ENCODE measurements at places on chromosomes 2 and 18.

- no peak for DNase-seq
Measured at GRCh38 chr18:76058146-76058545, 436.9 kb downstream of the ZNF516 start.

GRCh38 chr18:48790869-48791635, 159.7 kb downstream of the SMAD7 start:
- DNase-seq: peak; percentile 3

GRCh38 chr2:240106765-240107476, 29.2 kb downstream of the COPS9 start:
- no peak for DNase-seq

GRCh38 chr2:57119141-57119540, 927.5 kb upstream of the VRK2 start:
- DNase-seq: no peak

GRCh38 chr2:9738535-9739496, 104.5 kb upstream of the TAF1B start:
- DNase-seq: no peak

- DNase-seq: no peak
Measured at GRCh38 chr18:6976935-6977334, 140.7 kb downstream of the LAMA1 start.

- DNase-seq: peak; percentile 93
Measured at GRCh38 chr18:12455496-12455895, 47.8 kb downstream of the PRELID3A start.

DNA sequence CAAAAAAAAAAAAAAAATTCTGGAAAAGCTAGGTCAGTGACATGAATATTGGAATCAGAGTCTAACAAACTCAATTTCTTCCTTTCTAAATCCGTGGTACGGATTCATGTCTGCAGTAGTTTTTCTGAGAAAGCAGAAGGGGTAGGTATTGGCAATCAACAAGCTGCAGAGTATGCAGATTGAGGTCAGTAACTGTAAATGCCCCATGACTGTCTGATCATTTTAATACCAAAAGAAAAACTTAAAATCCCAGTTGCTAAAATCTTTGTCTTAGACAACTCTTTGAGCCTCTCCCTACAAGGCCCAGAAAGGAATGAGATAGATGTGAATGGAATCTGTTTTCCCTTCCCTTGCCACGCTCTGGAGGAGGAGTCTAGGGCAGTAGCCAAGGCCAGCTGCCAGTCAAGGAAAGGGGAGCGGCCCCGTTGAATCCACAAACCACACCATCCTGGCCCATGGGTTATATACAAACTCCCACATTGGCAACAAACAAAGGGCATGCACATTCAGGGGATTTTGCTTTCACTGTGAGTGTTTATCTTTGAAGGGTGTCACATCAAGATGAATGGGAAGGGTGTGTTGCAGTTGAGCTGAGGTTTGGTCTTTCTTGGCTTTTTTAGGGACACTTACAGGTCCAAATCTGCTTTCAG, 6.1 kb upstream of the CASP8 start:
- no peak for DNase-seq

- DNase-seq: no peak
Measured at GRCh38 chr18:35291166-35291565, 1.1 kb upstream of the ZSCAN30 start.

DNA sequence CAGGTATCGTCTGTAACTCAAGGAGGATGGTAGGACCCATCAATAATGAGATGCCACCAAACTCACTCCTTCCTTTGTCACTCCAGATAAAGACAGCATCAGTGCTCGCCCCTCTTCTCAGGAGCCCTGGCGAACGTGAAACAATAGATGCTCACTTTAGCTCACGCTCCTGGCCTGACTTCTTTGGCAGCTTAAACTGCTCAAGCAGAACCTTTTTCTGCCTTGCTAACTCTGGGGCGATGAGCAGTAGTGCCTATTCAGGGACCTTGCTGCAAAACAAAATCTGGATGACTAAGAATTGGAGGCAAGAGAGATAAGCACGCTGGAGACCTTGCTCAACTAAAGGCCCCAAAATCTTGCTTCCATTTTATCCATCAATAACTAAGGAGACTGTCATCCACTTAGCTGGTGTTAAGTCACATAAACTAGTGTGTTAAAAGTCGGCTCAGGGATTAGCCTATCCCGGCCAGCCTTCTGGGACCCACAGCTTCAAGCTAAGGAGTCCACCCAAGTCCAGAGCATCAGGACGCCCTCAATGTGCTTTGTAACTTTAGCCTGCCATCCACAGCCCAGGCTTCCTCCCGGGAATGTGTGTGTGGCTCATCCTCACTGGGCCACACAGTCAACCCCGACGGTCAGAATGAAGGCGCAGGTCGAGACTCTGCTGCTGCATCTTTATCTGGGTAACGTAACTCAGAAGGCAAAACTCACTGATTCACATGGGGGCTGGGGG, 38.9 kb downstream of the ZNF516 start:
- no peak for DNase-seq

- DNase-seq: peak; percentile 18
Measured at GRCh38 chr2:100780203-100781008, 39.5 kb upstream of the NPAS2 start.

DNA sequence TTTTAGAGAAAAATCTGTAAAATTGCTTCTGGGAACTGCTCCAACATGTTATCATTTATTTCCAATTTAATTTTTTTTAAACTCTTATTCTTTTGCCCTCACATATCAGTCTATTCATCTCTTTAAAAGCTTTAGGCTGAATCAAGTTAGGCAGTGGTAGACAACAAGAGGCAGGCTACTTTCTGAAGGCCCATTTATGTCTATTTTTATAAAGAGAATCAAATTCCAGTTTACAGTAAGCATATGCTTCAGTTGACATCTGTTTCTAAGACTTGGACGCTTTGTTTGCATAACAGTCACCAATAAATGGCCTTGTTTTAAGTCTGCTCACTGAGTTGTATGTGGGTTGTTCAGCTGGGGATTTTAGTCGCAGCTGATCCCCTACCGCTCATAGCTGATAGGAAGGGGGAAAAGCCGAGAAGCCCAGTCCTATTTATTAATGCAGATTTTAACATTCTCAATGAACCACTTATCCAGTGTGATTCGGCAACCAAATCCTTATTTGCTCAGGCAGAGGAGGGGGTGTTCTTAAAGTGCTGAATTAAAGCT, 260.4 kb upstream of the SIX3 start:
- DNase-seq: no peak

DNA sequence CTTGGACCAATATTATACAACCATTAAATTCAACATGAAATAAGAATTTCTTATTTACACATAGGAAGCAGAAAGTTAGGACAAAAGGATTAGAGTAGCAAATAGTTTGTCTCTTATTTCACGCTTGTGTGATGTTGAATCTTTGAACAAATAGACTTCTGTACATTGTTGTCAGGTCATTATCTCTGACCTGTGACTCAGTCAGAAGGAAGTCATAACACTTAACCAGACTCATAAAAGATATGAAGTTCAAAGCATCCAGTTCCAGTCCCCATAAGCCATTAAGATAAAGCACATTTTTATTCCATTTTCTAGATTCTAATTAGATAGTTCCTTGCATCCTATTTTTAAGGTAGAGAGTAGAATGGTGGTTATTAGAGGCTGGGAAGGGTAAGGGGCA, 130.8 kb downstream of the UPP2 start:
- no peak for DNase-seq

- DNase-seq: no peak
Measured at GRCh38 chr2:167237478-167237877, 349.2 kb downstream of the XIRP2 start.

DNA sequence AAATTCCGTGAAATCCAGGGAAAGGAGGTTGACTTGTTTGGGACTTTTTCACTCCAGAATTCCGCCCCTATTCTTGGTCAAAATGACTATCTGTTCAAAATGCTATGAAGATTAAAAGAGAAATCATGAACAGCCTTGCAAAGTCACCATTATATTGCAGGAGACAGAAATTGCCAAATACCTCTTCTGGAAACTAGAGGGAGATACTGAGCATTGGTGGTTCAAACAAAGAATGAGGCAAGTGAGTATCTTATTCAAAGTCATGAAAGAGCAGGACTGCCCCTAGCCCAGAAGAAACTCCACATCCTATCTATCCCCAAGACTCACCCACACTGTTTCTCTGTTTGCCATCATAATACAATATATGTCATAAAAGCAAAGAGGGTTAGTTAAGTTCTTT, 862.3 kb upstream of the POU3F3 start:
- no peak for DNase-seq

- no peak for DNase-seq
Measured at GRCh38 chr2:71552356-71552755, 99.0 kb downstream of the DYSF start.

GRCh38 chr2:85355521-85355920, 952 bp downstream of the ELMOD3 start:
- no peak for DNase-seq

DNA sequence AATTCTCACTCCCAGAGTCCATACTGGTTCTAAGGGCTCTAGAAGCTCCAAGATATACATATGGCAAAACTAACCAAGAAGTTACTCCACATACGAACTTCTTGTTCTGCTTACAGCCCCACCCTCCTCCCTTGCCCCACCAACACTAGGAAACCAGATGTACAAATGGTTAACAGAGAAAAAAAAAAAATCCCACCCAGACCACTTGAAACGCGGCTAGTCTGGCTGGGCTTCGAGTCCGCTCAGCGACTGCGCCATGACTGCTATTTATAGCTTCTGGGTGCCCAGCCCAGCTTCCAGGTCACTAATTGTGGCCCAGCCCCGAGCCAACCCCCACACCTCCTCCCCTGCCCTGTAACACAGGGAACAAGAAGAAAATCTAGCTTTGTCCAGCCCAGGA, 47.0 kb upstream of the IHH start:
- DNase-seq: no peak

DNA sequence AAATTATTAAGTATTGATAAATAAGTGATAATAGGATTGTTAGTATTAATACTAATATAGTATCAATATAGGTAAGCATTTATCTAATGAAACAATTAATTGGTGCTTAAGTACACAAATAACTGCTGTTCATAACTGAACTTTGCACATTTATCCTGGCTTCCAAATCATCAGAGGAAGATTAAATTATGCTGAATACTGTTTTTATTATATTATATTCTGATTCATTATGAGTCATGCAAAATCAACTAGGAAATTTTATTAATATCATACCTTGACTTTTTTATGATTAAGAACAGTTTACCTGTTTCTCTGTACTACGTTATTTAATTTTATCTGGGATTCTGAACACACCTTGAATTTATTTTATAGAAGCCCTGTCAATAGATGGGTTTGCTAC, 42.6 kb downstream of the FAP start:
- no peak for DNase-seq

GRCh38 chr2:144256996-144257707, 262.8 kb downstream of the ZEB2 start:
- no peak for DNase-seq

DNA sequence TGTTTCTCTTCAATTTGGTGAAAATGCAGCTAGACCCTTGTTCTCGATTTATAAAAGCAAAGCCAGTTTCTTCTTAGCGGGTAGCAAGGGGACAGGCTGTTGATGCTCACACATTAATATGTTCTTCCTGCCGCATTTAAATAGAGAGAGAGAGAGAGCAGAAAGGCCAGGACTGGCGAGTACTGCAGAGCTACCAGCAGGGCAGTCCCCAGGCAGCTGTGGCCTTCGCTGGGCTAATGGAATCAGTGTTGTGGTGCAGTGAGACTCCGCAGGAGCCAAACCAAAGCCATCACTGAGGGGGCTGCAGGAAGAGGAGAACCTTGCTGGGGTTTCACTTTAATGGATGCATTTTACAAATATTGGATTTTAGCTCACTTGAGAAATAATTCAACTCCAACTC, 223.6 kb downstream of the ACTR3 start:
- DNase-seq: no peak

DNA sequence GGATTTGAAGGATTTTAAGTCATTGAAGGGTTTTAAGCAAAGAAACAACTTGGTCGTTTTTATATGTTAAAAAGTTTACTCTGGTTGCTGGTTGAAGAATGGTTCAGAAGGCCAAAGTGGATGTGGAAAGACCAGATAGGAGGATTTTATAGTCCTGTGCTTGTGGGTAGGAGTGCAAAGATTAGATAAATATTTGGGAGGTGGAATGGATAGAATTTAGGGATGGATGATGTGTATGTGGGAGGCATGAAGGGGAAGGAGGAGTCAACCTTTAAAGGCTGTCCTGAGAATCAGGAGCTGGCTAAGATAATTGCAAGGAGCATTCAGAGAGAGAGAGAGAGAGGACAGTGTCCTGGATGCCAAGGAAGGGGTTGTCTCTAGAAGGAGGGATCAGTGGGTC, 190.1 kb upstream of the SPRED2 start:
- DNase-seq: no peak

DNA sequence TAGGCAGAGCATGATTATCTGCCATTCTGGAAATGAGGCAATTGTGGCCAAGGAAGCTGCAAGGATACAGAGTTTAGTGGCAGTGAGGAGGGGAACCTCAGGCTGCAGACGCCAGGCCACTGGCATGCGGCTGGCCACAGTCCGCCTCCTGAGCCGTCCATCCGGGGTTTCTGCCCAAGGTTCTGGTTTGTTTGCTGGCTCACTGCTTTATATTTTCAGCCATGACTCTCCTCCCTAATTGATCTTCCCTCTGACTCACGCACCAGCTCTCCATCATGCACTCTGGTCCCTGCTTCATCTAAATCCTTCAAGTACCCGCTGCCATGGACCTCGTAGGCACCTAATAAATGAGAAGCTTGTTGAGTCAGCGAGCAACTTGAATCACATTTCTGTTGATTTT, 107.8 kb upstream of the REV1 start:
- DNase-seq: no peak

DNA sequence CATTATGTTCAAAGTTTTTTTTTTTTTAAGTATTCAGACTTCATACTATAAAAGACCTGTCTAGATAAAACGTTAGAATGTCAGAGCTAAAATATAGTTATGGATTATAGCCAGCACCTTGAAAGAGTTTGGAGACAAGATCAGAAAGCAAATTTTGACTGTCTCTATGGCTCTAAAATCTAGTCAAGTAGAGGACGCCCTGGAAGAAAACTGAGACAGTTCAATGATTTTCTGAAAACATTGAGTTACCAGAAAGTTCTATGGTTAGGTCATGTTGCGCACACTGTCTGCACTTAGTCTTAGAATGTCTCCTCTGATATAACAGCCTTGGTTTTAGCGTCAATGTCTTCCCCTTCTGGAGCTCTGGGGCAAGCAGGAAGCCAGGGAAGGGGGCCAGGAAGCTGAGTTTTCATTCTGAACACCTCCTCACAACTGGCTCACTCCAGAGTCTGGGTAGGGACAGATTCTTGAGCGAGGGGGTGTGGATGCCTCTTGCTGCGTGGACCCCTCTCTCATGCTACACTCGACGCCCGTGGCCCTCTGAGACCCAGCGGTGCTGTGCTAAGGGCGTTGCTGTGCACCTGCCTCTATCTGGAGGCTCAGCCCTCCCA, 99.5 kb downstream of the RNF144A start:
- peak; percentile 15 for DNase-seq

- DNase-seq: no peak
Measured at GRCh38 chr18:48544116-48544515, 5.3 kb downstream of the CTIF start.

DNA sequence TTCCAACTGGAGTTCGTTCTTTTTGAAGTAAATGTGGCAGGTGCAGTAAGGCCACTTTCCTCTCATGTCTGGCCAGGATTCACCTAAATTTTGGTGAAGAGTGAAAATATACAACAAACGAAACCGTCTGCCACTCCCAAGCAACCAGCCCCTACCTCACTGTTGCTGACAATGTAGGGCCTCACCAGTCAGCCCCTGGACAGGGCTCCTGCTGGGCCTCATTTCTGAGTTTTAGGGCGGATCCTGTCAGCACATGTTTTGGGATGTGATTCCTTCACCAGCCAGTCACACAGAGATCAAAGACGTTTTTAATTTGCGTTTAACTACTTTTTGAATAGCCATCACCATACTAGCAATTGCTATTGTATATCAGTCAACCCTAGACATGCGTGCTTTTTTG, 185.0 kb downstream of the WDR7 start:
- DNase-seq: no peak

Data from head of caudate nucleus (tissue), 42 donors.